ENCODE measurements at places on chromosomes 1 and 21. TPM values are rescaled to one million over a fixed set of nuclear protein-coding genes. Genes with fewer than 3 reads are reported as not detected.

DNA sequence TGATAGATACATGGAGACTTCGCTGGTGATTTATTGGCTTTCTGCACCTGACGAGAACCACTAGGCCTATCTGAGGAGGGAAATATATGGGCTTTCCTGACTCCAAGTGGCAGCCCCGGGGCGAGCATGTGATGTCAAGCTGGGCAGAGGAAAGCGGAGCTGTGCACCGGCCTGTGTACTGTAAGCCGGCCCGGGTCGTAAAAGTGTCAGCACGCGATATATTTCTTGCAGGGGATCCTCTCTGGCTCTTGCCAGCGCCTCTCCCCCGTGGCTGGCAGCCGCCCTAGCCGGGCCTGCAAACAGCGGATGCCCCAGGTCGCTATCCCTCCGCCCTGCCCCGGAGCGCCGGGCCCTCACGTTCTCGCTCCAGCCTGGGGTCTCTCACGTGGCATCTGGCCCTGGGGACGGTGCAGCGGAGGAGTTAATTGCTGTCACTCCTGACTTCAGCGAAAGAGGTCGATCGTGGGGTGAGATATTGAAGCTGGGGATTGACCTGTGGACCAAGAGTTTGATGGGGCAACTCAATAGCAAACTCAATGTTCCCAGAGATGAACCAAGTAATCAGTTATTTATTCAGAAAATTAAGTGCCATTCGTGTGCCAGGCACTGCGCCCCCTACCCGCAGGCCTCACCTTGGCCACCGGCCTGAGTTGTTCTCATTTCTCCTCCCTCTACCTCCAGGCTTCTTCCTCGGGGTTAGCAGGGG is 41.0 kb upstream of the HAO2 start:
- DNase-seq = peak; percentile 22

DNA sequence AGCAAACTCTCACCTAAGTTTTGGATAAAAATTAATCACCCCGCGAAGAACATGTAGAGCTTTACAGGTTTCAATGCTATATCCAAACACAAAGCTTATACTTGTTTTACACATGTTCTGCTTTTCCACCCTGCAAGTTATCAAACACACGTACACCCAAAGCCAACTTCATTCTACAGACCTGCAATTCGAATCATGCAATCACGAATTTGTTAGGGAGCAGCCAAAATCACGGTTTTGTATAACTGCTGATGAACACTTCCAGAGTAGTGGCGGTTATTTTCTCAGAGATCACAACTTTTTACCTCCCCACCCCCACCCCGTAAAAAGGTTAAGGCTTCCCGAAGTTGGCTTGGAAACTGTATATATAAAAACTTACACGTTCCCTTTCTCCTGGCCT is 1.4 kb downstream of the HMGN1 start:
- no peak for DNase-seq

DNA sequence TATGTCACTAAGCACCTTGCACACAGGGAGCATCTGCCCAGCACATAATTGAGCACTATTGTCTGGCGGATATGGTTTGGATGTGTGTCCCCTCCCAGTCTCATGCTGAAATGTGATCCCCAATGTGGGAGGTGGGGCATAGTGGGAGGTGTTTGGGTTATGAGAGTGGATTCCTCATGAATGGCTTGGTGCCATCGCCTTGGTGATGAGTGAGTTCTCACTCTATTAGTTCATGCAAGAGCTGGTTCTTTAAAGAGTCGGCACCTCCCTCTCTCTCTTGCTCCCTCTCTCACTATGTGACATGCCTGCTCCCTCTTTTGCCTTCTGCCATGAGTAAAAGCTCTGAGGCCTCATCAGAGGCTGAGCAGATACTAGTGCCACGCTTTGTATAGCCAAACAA is 9.5 kb downstream of the CTSK start:
- no peak for DNase-seq

GRCh38 chr1:3292051-3292722 is 162.3 kb upstream of the ARHGEF16 start:
- DNase-seq = no peak

- no peak for DNase-seq
Observed at GRCh38 chr1:99919220-99919619, 50.6 kb upstream of the SLC35A3 start.

PCP4L1 gene
- total RNA-seq = 0.97 TPM

GRCh38 chr1:27862671-27863537 is 9.4 kb upstream of the THEMIS2 start:
- DNase-seq = no peak

GRCh38 chr21:46219591-46220239 is 8.9 kb downstream of the LSS start:
- no peak for DNase-seq

DNA sequence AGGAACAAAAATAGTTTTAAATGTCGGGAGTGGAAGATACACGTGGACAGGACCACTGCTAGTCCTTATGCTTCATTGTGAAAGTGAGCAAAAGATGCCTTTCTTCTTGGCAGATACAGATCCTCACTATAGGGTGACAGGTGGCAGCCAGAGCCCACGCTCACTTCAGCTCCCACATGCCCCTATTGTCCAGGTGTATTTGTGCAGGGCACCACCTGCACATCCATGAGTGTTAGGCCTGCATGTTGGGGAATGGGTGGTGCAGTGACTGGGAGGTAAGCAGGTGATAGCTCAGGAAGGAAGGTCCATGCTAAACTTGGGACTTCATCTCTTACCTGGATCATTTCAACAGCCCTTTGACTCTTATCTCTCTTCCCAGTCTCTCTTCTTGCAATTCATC is 27.4 kb downstream of the SLC5A9 start:
- no peak for DNase-seq

AMY2A gene
- not detected for total RNA-seq

SEC16B gene
- not detected for total RNA-seq

DIRAS3 gene
- not detected for total RNA-seq

GRCh38 chr21:42164064-42164789 is 54.7 kb upstream of the ABCG1 start:
- DNase-seq = peak; percentile 56
